ENCODE measurements at places on chromosomes 3 and 15.

DNA sequence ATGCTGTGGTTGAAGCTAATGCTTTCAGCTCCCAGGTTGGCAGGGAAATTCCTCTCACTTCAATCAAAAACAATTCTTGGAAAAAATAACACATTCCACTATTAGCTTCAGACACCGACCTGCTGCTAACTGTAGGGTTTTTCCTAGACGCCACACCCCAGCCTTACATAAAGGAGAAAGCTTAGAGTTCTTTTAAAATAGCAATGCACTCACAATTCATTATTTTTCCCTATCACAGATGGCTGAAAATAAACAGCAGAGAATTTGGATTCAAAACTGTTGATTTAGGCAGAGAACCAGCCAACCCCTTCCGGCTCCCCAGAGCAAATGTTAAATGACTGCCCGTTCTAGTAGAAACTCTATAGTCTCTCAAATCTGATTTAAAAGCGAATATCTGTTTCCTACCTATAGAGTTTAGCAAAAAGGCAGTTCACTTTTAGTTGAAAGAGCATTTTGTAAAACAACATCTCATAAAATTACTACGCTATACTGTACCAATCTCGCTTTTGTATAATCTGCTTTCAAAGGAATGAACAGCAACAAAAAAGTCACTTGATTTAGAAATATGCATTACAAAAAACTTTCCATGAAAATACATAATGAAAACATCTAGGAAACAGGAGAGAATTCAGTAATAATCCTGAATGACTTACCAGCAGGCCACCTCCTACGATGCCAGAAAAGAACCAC lies 586 bp downstream of the TM4SF1 start:
- DNase-seq: no peak

- DNase-seq: no peak
Measured at GRCh38 chr15:100108846-100109245, 232.9 kb downstream of the ADAMTS17 start.

DNA sequence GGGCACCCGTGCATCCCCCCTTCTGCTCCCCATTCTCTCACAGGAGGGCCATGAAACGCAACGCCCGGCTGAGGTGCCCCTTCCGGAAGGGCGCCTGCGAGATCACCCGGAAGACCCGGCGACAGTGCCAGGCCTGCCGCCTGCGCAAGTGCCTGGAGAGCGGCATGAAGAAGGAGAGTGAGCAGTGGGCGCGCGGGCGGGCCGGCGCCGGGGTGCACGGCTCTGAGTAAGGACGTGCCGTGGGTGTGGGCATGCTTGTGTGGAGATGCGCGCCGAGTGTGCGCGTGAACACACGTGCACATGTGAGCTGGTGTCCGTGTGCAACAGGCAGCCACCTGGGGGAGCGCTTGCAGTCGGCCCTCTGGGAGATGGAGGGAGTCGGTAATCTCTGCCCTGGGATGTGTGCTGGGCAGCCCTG lies 28.1 kb downstream of the NR1I2 start:
- peak; percentile 75 for DNase-seq

DNA sequence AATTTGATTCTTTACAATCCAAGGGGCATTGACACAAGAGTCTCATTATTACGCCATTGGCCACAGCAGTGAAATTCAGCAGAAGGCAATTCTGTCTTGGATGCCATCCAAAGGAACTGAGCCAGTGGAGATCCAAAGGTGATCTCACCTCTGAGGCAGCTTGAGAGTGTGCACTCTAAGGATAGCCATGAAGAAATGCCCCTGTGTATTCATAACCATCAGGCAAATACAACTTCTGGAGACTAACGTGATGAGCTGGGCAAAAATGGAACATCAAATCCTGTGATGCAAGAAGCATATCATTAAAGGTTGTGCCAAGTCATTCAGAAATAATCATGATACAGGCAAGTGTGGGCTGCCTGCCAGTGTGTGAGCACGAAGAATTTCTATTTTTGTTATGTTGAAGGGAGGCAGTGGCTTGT lies 41.4 kb downstream of the ROBO2 start:
- no peak for DNase-seq

DNA sequence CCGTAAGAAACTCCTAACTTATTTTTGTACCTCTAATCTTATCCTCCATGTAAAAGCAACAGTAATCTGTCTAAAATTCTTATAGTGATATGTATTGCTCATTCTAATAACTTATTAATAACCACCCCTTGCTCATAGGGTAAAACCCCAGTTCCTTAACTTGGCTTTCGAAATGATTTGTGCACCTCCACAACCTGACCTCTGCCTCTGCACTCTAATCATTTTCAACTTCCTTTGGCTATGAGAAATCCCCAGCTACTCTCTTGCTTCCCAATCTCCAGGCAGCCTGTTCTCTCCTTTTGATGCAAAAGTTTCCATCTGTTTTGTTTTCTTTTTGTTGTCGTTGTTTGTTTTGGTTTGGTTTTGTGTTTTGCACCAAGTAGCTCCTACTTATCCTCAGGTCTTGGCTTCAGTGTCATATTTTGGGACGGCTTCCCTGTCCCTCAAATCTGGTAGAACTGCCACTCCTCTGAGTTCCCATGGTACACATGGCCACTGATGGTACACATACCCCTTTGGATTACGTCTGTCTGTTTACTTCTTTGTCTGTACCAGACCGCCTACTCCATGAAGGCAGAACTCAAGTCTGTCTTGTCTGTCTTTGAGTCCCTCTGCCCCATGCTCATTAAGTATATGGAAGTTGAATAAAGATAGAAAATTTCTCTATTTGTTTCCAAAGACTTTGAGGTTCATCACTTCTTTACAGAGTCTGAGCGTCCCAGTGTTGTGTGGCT lies 105.6 kb upstream of the TGFBR2 start:
- peak; percentile 37 for DNase-seq

DNA sequence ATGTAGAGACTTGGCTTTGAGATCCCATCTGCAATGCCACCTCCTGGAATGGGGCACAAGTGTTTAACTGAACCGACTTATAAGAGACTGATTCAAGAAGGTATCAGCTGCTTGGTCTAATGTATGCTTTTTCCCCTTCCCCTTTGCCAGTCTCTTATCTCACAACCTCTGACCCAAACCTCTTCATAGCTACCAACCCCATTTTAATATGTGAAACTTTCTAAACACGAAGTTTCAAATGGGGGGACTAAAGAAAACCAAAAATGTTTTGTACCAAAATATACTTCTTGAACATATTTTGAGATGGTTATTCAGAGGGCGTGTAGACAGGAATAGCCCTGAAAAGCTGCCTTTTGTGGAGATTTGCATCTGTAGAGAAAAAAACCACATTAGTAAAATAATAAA lies 73.1 kb downstream of the OXSM start:
- no peak for DNase-seq

GRCh38 chr3:38404286-38404685 lies 49.4 kb upstream of the ACVR2B start:
- no peak for DNase-seq

DNA sequence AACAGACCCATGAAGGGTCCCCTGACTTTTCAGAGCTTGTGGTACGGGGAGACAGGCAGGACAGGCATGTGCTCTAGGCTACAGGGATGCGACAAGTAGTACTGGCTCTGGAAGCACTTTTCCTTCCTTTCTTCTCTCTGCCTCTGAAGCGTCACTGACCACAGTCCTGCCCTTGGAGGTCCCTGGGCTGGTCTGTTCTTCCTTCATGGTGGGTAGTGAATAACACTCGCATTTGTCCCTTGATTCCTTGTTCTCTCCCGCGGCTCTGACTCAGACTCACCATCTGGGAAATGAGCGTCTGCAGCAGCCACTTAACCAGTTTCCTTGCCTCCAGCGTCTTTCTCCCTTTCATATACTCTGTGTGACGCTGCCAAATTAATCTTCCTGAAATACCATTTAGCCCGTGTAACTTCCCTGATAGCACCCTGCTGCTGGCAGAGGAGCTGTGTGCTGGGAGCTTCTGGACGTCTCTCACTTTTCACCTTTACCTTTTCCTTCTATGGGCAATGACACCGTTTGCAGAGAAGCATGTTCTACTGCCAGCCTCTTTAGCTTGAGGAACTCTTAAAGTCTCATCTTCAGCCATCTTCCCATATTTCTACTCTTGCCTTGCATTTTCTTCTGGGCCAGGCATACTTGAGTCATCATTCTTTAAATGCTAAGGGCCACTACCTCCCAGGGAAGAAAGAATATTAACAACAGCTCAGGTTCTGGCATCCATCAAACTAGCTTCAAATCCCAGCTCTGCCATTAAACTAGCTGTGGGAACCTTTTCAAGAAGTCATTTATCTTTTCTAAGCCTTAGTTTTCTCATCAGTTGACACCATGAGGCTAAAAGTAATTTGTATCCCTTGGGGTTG lies 33.6 kb downstream of the TMEM45A start:
- DNase-seq: no peak

DNA sequence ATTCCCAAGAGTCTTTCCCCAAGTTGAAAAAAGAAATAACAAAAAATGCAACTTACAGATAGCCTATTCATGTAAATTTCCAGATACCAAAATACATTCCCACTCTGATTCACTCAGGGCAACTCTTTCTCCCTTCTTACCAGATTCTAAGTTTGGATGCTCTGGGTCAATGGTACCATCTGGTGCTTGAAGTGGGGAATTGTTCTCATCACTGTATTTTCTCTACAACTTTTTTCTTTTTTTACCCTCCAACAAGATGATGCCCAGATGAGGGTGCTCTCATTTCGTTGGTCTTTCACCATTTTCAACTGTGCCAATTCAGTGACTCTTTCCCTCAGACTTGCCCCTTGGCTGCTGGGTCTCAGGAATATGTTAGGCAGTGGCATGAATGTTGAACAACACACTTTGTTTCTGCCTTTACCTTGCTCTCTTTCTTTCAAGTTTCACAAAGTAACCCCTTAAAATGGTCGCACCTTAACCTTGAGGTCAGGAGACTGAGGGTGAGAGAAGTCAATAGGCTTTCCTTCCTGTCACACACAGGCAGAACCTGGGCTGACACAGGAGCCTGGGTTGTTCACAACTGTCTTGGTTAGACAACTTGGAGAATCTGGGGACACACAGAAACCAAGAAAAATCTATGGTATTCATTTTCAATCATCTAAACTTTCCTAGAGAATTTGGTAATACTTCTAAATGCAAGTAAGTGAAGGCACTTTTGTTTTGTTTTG lies 330.7 kb upstream of the SLCO3A1 start:
- no peak for DNase-seq

DNA sequence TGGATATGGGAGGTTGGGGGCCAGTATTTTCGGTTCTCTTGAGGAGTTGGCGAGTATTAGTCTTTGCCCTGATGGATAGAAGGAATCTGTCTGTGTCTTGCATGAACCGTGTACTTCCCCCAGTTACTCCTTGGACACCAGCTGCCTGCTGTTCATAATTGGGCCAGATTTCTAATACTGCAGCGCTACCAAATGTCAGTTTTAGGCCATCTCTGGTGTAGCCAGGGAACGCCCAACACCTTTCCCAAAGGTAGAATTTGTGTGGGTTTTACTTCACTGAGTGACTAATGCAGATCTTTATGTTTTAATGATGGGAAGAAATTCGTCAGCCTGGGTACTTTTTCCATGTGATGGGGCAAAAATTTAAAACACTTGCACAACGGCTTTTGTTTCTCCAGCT lies 18.4 kb downstream of the FLNB start:
- DNase-seq: no peak

GRCh38 chr15:37586976-37587375 lies 347.5 kb upstream of the TMCO5A start:
- DNase-seq: no peak

DNA sequence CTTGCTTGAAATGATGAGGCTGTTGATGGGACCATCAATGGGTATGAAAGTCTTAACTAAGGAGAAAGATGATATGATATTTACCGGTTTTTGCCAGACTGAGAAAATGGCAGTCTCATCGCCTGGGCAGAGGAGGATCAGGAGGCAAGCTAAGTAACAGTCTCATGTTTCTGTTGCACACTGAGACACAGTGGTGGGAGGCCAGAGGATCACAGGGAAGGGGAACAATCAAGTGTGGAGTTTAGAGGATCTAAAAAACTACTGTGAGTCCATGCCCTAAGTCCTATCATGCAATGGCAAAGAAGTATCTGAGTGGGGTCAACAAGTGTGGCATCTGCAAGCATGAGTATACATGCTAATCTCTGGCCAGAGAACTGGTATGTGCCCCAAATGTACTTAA lies 62.2 kb downstream of the SUMF1 start:
- DNase-seq: no peak

- DNase-seq: no peak
Measured at GRCh38 chr3:173663696-173664111, 266.2 kb downstream of the NLGN1 start.

DNA sequence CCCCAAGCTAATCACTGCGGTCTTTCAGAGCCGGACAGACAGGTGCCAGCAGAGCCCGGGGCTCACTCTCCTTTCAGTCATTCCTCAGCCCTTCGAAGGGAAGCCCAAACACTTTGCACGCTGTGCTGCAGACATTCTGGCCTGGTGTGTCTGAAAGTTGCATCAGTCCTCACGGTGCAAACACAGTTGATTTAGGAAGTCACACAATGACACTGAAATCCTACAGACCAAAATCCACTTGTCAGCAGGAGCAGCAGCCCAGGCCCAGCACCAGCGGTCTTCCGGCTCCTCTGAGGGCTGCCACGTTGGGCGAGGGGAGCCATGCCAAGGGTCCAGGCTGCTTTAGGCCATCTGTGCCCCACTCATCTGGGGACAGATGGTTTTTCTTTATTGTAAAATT lies 61.6 kb downstream of the RGMA start:
- DNase-seq: no peak

GRCh38 chr3:195451373-195452015 lies 8.7 kb upstream of the ACAP2 start:
- no peak for DNase-seq

- DNase-seq: no peak
Measured at GRCh38 chr3:189557824-189558223, 73.4 kb upstream of the TP63 start.

DNA sequence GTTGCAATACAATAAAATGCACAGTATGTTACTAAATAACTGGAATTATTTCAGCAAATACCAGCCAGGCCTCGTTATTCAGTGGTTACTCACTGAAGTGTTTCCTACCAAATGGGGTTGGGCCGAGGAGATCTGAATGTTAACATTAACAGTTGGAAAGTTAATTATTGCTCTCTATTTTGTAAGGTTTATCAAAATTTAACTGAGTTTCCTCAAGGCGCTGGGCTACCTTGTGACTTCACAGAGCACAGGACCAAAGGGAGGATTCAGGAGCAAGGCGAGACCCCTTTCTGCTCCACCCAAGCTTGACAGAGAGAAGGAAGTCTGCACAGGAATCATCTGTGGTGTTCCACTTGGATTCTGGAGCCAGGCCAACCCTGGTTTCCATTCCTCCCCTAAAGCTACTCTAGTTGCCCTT lies 21.6 kb downstream of the ADAMTS9 start:
- no peak for DNase-seq
